Thymus (tissue), 14 donors: ENCODE measurements at places on chromosomes 3 and 15.

DNA sequence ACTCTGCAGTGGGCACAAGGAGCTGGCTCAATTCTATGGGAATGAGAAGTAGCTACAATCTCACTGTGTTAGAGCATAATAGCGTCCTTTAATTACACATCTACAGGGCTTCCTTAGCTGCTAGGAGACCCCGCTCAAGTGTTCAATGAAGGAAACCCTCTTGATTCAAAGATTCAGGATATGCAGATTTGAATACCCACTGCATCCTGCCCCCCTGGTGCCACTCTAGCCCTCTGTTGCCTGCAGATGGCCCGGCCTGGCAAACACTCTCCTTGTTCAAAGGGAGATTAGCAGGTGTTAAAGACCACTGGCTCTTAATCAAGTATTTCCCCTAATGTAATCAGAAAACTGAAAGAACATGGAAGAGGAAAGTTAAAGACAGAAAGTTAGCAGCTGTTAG lies 356.6 kb downstream of the VGLL3 start:
- no peak overlapping the region for H3K4me3 ChIP-seq
- H3K27ac ChIP-seq: no peak overlapping the region
- no peaks in the 10 kb centered on the region for H3K4me1 ChIP-seq

DNA sequence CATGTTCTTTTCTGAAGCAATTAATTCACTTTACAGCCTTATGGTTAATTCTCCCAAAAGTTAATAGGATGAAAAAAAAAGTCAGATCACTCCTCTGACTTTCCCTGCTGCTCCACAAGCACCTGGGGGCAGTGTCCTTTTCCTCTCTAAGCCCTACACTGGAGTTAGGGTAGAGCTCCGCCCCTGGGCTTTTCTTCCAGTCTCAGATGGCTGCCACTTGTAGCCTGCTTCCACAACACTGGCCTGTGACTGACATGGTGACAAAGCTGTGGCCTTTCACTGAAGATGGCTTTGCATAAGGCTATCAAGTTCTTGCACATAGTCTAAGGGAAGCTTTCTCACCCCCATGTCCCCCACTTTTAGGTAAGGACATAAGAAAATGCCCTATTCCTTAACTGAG lies 1.3 kb upstream of the MON1A start:
- H3K27me3 ChIP-seq: no peaks in the 10 kb centered on the region
- no peak overlapping the region for H3K4me3 ChIP-seq
- H3K27ac ChIP-seq: no peak overlapping the region
- H3K4me1 ChIP-seq: peaks cover 8% of the 10 kb centered on the region
- no peak for DNase-seq

DNA sequence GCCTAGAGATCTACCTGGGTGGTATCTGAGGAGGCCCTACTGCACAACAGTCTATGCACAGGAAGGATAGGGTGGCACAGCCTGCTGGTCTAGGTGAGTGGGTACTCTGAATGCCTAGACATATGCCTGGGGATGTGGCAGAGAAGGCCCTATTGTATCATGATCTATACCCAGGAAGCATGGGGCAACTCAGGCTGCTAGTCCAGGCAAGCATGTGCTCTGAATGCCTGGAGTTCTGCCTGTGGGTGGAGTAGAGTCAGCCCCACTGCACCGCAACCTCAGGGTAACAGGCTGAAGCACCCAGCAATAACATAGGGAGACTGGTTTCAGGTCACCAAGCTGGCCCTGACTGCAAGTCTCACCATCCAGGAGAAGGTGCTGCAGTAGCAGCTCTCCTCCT lies 224.7 kb downstream of the MFSD1 start:
- no peaks in the 10 kb centered on the region for H3K36me3 ChIP-seq
- no peaks in the 10 kb centered on the region for H3K4me1 ChIP-seq
- no peak overlapping the region for H3K4me3 ChIP-seq
- no peak overlapping the region for H3K27ac ChIP-seq

DNA sequence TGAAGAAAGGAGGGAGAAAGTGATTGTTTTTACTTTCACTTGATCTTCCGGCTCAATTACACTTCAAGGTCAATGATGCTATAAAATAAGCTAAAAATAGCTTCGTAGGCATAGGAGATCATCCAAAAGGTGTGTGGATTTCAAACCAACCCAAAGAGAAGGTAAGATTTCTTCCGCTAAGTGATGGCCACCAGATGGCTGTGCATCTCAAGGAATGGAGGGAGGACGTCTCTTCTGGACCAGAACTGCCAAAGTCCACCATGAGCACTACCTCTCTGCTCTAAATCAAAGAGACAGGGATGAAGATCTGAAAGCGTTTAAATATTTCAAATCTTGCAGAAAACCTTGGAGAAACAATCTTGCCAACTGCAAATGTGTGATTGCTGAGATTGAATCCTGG lies 199.1 kb upstream of the ZPLD1 start:
- no peaks in the 10 kb centered on the region for H3K27me3 ChIP-seq
- DNase-seq: no peak
- H3K4me3 ChIP-seq: no peak overlapping the region
- H3K27ac ChIP-seq: no peak overlapping the region

DNA sequence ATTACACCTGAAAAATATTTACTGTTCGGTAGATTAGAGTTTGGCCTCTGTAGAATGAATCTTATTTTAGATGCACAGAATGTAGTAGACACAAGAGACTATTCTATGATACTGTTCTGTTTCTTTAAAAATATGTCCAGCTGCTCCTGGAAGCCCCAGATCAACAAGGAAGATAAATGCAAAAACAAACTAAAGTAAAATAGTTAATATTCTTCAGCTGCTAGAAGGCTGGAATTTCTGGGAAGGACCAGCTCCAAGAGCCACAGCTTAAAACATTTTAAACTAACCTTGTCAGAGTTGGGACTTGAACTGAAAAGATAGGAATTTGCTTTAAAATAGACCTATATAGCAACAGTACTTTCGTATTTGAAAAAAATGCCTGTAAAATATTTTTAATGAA lies 277.9 kb downstream of the PTPRG start:
- H3K4me3 ChIP-seq: no peak overlapping the region
- H3K27me3 ChIP-seq: no peaks in the 10 kb centered on the region
- no peaks in the 10 kb centered on the region for H3K4me1 ChIP-seq
- no peak overlapping the region for H3K27ac ChIP-seq
